ENCODE measurements at places on chromosomes 7 and 10.

GRCh38 chr10:83801983-83802382, 337.3 kb upstream of the GHITM start:
- H3K4me3 ChIP-seq: no peak overlapping the region
- DNase-seq: no peak
- H3K36me3 ChIP-seq: no peaks in the 10 kb centered on the region
- no peaks in the 10 kb centered on the region for H3K27me3 ChIP-seq
- H3K4me1 ChIP-seq: no peaks in the 10 kb centered on the region

GRCh38 chr7:66928388-66928787, 7.4 kb downstream of the TMEM248 start:
- peaks cover 2% of the 10 kb centered on the region for H3K36me3 ChIP-seq
- no peak for DNase-seq
- H3K27me3 ChIP-seq: no peaks in the 10 kb centered on the region
- H3K4me3 ChIP-seq: no peak overlapping the region
- H3K27ac ChIP-seq: no peak overlapping the region

- H3K27me3 ChIP-seq: no peaks in the 10 kb centered on the region
- H3K36me3 ChIP-seq: no peaks in the 10 kb centered on the region
- H3K4me3 ChIP-seq: no peak overlapping the region
- H3K27ac ChIP-seq: no peak overlapping the region
- no peak for DNase-seq
Observed at GRCh38 chr7:16914771-16915170, 33.0 kb upstream of the AGR3 start.

GRCh38 chr7:23277359-23277989, 21.7 kb upstream of the MALSU1 start:
- DNase-seq: no peak
- H3K36me3 ChIP-seq: no peaks in the 10 kb centered on the region
- H3K4me3 ChIP-seq: no peak overlapping the region
- peaks cover 7% of the 10 kb centered on the region for H3K4me1 ChIP-seq
- H3K27ac ChIP-seq: no peak overlapping the region
- H3K27me3 ChIP-seq: no peaks in the 10 kb centered on the region

GRCh38 chr7:82200601-82201000, 243.0 kb downstream of the CACNA2D1 start:
- H3K27me3 ChIP-seq: no peaks in the 10 kb centered on the region
- no peaks in the 10 kb centered on the region for H3K4me1 ChIP-seq
- H3K36me3 ChIP-seq: no peaks in the 10 kb centered on the region
- no peak for DNase-seq

- no peaks in the 10 kb centered on the region for H3K36me3 ChIP-seq
- no peak for DNase-seq
- H3K4me1 ChIP-seq: peaks cover 6% of the 10 kb centered on the region
- H3K27me3 ChIP-seq: peaks cover 34% of the 10 kb centered on the region
Observed at GRCh38 chr10:124450783-124451057, 885 bp upstream of the NKX1-2 start.

GRCh38 chr10:116281775-116282174, 8.8 kb upstream of the GFRA1 start:
- no peak overlapping the region for H3K4me3 ChIP-seq
- H3K4me1 ChIP-seq: no peaks in the 10 kb centered on the region
- no peaks in the 10 kb centered on the region for H3K27me3 ChIP-seq
- H3K36me3 ChIP-seq: no peaks in the 10 kb centered on the region

DNA sequence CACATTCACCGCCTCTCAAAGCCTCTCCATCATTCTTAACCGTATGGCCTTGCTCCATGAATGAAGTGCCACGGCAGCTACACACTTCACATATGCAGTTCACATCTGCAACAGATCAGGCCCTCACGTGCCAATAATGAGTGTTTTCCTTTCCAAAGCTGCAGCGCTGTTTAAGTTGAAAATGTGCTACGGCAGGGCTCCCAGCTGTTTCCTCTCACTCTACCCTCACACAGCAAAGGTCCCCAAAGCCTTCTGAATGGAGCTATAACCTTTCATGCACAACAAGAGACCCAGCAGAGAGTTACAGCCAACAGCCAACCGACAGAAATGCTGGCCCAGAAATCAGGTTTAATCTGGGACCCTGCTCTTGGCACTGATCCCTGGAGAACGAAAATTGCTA, 236.1 kb downstream of the ELMO1 start:
- DNase-seq: no peak
- H3K36me3 ChIP-seq: peaks cover 34% of the 10 kb centered on the region
- no peaks in the 10 kb centered on the region for H3K4me1 ChIP-seq

DNA sequence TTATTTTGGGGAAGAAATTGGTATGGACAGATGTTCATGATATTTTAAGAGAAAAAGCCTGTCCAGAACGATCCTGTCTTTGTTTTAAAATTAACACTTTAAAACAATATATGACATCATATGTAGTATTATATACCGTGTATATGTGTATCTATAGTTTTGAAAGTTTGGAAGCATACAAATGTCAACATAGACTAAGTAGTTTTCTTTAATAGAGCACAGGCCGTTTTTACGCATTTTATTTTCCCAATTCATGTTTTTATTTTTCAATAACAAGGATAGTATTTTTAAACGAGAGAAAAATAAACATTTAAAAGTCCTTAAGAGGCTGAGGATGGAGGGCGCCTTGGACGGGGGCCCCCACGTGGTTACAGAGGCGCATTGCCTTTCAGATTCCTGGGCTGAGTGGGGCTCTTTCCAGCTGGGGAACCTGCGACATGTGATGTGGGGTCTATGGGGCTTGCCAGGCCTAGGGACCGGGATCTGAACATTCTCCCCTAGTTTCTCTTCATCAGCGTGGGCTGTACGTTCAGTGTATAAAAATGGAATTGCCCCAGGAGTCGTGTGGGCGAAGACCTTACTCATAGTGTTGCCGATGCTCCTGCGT, 127.8 kb upstream of the ZNF746 start:
- H3K36me3 ChIP-seq: peaks cover 5% of the 10 kb centered on the region
- peaks cover 36% of the 10 kb centered on the region for H3K4me1 ChIP-seq
- DNase-seq: peak; percentile 74
- peak overlapping the region; percentile 75 for H3K27ac ChIP-seq
- H3K27me3 ChIP-seq: no peaks in the 10 kb centered on the region
- peak overlapping the region; percentile 40 for H3K4me3 ChIP-seq

DNA sequence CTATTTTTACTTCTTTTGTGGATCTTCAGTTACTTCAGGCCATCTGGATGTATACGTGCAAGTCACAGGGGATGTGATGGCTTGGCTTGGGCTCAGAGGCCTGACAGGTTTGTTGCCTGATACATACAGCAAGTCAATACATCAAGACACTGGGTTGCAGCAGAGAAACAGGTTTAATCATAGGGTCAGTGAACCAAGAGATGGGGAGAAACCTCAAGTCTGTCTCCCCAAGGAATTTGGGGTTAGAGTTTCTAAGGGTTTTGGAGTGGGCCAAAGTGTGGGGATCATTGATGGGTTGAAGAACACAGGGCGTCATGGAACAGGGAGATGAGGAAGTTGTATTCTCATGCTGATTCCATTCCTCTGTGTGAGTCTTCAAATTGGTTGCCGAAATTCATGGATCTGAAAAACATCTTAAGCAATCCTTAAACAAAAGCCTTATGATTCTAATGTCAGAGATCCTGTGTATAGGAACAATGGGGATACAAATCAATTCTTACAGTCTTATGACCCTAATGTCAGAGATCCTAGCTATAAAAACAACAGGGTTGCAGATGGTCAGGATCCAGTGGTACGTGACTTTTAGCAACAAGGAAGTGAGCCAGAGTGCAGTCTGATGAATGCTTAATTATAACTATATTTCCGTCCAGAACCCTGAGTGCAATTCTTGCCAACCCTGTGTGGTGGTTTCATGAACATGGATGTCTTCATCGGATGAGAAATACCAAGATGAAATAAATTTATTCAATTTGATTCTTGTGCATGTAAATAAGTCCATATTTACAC, 18.9 kb downstream of the OTUD1 start:
- no peak for DNase-seq
- H3K4me1 ChIP-seq: no peaks in the 10 kb centered on the region

- H3K4me1 ChIP-seq: no peaks in the 10 kb centered on the region
- H3K4me3 ChIP-seq: no peak overlapping the region
- H3K36me3 ChIP-seq: no peaks in the 10 kb centered on the region
- H3K27me3 ChIP-seq: no peaks in the 10 kb centered on the region
Observed at GRCh38 chr10:24553051-24553612, 170.6 kb downstream of the ARHGAP21 start.

GRCh38 chr10:3380406-3381050, 207.9 kb upstream of the PITRM1 start:
- H3K4me1 ChIP-seq: no peaks in the 10 kb centered on the region
- no peaks in the 10 kb centered on the region for H3K36me3 ChIP-seq
- no peaks in the 10 kb centered on the region for H3K27me3 ChIP-seq
- H3K4me3 ChIP-seq: no peak overlapping the region
- no peak for DNase-seq

- H3K4me1 ChIP-seq: no peaks in the 10 kb centered on the region
- no peak for DNase-seq
- H3K36me3 ChIP-seq: no peaks in the 10 kb centered on the region
- no peak overlapping the region for H3K27ac ChIP-seq
- no peaks in the 10 kb centered on the region for H3K27me3 ChIP-seq
Observed at GRCh38 chr7:83038787-83039186, 123.9 kb downstream of the PCLO start.

GRCh38 chr7:31074120-31074383, 21.9 kb downstream of the ADCYAP1R1 start:
- DNase-seq: no peak
- no peak overlapping the region for H3K4me3 ChIP-seq

- H3K27me3 ChIP-seq: peaks cover 2% of the 10 kb centered on the region
- H3K36me3 ChIP-seq: no peaks in the 10 kb centered on the region
- H3K27ac ChIP-seq: no peak overlapping the region
- H3K4me1 ChIP-seq: peaks cover 3% of the 10 kb centered on the region
- DNase-seq: no peak
- no peak overlapping the region for H3K4me3 ChIP-seq
Observed at GRCh38 chr7:87140271-87140748, 11.9 kb upstream of the DMTF1 start.

GRCh38 chr7:91692800-91693199, 187.7 kb downstream of the MTERF1 start:
- DNase-seq: no peak
- H3K27ac ChIP-seq: no peak overlapping the region
- no peaks in the 10 kb centered on the region for H3K36me3 ChIP-seq
- no peak overlapping the region for H3K4me3 ChIP-seq
- no peaks in the 10 kb centered on the region for H3K27me3 ChIP-seq
- H3K4me1 ChIP-seq: no peaks in the 10 kb centered on the region

- peaks cover 62% of the 10 kb centered on the region for H3K36me3 ChIP-seq
- peak; percentile 41 for DNase-seq
- peaks cover 12% of the 10 kb centered on the region for H3K4me1 ChIP-seq
- H3K4me3 ChIP-seq: no peak overlapping the region
- H3K27ac ChIP-seq: no peak overlapping the region
Observed at GRCh38 chr7:137903382-137904169, 56.8 kb upstream of the DGKI start.

GRCh38 chr7:72025381-72025960, 386.7 kb downstream of the CALN1 start:
- no peaks in the 10 kb centered on the region for H3K36me3 ChIP-seq
- no peak overlapping the region for H3K27ac ChIP-seq
- no peak overlapping the region for H3K4me3 ChIP-seq
- no peak for DNase-seq
- no peaks in the 10 kb centered on the region for H3K27me3 ChIP-seq

- DNase-seq: no peak
- no peaks in the 10 kb centered on the region for H3K4me1 ChIP-seq
- H3K36me3 ChIP-seq: no peaks in the 10 kb centered on the region
- no peak overlapping the region for H3K27ac ChIP-seq
- peaks cover under 1% of the 10 kb centered on the region for H3K27me3 ChIP-seq
Observed at GRCh38 chr7:22001345-22002004, 55.8 kb upstream of the CDCA7L start.

- H3K27me3 ChIP-seq: no peaks in the 10 kb centered on the region
- no peak overlapping the region for H3K4me3 ChIP-seq
- no peaks in the 10 kb centered on the region for H3K36me3 ChIP-seq
- no peak overlapping the region for H3K27ac ChIP-seq
- peaks cover 6% of the 10 kb centered on the region for H3K4me1 ChIP-seq
Observed at GRCh38 chr7:5450549-5451327, 27.1 kb upstream of the TNRC18 start.

DNA sequence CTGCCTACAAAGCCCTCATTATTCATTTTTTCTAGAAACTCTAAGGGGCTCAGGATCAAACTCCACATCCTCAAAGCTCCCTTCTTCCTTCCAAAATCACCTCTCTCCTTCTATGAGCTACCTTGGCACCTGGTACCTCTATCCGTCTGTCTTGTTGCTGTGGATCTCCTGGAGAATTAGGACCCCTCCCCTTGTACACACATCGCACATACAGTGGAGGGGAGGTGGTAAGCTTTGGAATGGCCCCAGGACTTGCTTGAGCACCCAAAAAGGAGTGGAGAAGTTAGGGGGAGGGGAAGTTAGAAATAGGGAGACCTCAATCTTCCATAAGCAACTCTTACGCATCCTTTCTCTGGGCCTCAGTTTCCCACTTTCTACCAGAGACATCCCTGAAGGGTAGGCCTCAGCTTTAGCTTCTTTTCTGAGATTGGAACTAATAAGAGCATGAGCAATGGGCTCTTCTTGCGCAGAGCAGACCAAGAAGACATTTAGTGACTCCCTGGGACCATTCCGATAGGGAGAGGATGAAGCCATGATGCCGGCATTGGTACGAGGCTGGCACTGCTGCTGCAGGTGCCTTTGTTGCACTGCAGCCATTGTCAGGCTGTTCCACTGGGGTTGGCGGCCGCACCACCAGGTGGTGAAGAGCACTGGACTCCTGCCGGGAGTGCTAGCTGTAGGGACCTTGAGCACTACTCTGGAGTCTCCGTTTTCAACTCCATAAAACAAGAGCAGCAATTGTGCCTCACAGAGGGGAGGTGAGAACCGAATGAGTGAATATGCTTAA, 4.5 kb downstream of the CYP26C1 start:
- no peak overlapping the region for H3K27ac ChIP-seq
- no peak for DNase-seq
- peaks cover 19% of the 10 kb centered on the region for H3K4me1 ChIP-seq
- peaks cover 12% of the 10 kb centered on the region for H3K27me3 ChIP-seq

GRCh38 chr7:120394595-120394994, 121.6 kb downstream of the KCND2 start:
- no peaks in the 10 kb centered on the region for H3K4me1 ChIP-seq
- no peak overlapping the region for H3K27ac ChIP-seq
- no peaks in the 10 kb centered on the region for H3K27me3 ChIP-seq
- no peak overlapping the region for H3K4me3 ChIP-seq
- no peaks in the 10 kb centered on the region for H3K36me3 ChIP-seq

GRCh38 chr7:121503039-121503438, 106.9 kb upstream of the FAM3C start:
- no peak overlapping the region for H3K4me3 ChIP-seq
- H3K27me3 ChIP-seq: no peaks in the 10 kb centered on the region
- no peak overlapping the region for H3K27ac ChIP-seq
- H3K36me3 ChIP-seq: no peaks in the 10 kb centered on the region

- no peaks in the 10 kb centered on the region for H3K36me3 ChIP-seq
- peaks cover 2% of the 10 kb centered on the region for H3K27me3 ChIP-seq
- no peak for DNase-seq
- no peak overlapping the region for H3K27ac ChIP-seq
- H3K4me3 ChIP-seq: no peak overlapping the region
- no peaks in the 10 kb centered on the region for H3K4me1 ChIP-seq
Observed at GRCh38 chr10:33279276-33279675, 55.2 kb downstream of the NRP1 start.

All from natural killer cell (primary cell).